ENCODE measurements at places on chromosomes 13 and 19. TPM values are rescaled to one million over a fixed set of nuclear protein-coding genes. Genes with fewer than 3 reads are reported as not detected.

KIR2DL1 gene
- not detected for total RNA-seq

GPC5 gene
- total RNA-seq, result not detected

RRAS gene
- total RNA-seq, result 46.0 TPM

LYL1 gene
- 0.99 TPM for total RNA-seq

AP1M2 gene
- not detected for total RNA-seq

RGCC gene
- total RNA-seq, result 19.8 TPM

ZNF888 gene
- total RNA-seq, result 2.6 TPM

DZIP1 gene
- 52.7 TPM for total RNA-seq

ZSCAN4 gene
- not detected for total RNA-seq

ZNF442 gene
- total RNA-seq, result 3.5 TPM

Measured in smooth muscle cell of trachea (primary cell).